Occipital lobe (tissue), 3 donors: ENCODE measurements at places on chromosomes 13 and 19.

DNA sequence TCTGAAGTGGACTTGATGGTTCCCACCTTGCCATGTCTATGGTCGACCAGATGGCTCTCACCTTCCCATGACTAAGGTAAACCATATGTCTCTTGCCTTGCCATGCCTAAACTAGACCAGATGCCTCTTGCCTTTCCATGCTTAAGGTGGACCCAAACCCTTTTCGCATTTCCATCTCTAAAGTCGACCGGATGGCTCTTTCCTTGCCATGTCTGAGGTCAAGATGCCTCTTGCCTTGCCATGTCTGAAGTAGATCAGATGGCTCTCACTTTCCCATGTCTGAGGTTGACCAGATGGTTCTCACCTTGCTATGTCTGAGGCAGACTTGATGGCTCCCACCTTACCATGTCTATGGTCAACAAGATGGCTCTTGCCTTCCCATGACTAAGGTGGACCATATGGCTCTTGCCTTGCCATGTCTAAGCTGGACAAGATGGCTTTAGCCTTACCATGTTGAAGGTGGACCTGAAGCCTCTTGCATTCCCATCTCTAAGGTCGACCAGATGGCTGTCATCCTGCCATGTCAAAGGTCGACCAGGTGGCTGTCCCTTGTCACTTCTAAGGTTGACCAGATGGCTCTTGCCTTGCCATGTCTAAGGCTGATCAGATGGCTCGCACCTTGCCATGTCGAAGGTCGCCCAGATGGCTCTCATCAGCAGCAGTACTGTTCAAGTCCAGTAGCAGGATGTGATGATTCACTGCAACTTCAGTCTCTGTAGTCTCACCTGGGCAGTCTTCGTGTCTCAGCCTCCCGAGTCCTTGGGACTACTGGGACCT lies 1439.4 kb downstream of the UQCRFS1 start:
- no peak for DNase-seq

DNA sequence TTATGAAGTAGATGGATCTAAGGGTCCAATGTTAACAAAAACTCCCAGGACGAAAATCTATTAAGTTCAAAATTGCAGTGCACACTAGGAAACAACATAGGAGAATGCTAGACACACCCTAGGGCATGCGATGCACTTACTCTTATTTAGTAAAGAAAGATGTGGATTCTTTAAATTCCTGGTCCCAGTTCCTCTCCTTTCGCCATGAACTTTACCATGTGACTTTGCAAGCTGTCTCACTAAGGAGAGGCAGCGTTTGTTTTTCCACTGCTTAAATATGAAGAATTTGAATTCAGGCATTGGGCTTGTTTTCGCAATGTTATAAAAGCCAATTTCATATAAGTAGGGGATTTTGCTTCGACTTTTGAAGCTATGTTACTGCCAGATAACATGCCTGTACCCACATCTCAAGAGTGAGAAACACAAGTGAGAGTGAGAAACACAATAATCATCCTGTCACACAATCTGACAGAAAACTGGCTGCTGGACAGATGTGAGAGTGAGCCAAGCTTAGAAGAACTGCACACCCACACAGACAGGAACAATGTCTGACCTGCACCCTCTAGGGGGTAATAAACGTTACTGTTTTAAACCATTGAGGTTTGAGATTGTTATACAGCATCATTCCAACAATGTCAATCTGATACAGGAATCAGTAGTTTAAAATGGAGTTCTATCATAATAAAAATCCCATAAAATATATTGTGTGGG lies 1308.4 kb downstream of the SLITRK5 start:
- peak; percentile 1 for DNase-seq

DNA sequence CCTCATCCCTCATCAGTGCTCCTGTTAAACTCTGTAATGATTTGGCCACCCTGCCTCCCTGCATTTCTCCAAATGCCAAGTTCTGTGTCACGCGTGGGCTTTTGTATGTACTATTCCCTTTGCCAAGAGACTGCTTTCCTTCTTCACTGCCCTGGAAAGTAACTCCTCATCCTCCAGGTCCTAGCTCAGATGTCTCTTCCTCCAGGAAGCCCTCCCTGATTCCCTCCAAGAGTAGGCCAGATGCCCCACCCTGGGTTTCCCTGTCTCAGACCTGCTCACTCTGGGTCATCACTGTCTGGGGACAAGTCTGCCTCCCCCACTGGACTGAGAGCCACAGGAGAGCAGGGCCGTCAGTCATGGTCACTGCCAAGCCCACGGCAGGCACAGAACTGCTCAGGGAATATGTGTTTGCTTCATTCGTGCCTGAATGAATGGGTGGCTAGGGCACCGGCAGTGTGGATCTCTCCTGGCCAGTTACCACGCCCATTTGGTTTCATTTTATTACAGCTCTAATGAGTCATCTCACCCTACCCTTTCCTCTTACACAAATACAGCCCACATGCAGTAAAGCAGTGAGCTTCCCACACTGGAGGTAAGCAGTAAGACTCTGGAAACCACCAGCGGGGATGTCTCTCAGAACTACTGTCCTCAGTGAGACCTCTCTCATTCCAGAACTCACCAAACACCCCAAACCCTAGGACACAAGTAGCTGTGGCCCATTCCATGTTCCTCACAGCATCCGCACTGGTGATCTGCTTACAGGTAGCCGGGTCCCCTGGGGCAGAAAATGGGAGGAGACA lies 12.1 kb upstream of the GPR4 start:
- no peak for DNase-seq

- no peak for DNase-seq
Observed at GRCh38 chr13:28655561-28655960, 3.4 kb upstream of the POMP start.

DNA sequence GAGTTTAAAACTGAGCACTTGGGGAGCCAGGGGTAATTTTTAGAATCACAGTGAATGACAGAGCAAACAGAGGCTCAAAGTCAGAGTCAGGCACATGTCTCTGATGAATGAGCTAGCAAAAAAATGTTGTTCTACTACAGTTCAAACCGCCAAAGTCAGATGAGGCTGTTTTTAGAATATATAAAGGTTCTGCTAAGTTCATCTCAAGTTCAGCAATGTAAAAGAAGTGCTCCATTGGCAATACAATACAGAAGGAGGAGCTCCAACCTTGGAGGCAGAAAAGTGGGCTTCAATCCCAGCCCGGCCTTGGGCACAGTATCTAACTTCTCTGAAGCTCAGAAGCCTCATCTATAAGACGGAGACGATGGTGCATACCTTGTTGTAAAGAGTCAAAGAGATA lies 70.1 kb upstream of the IPO5 start:
- no peak for DNase-seq

DNA sequence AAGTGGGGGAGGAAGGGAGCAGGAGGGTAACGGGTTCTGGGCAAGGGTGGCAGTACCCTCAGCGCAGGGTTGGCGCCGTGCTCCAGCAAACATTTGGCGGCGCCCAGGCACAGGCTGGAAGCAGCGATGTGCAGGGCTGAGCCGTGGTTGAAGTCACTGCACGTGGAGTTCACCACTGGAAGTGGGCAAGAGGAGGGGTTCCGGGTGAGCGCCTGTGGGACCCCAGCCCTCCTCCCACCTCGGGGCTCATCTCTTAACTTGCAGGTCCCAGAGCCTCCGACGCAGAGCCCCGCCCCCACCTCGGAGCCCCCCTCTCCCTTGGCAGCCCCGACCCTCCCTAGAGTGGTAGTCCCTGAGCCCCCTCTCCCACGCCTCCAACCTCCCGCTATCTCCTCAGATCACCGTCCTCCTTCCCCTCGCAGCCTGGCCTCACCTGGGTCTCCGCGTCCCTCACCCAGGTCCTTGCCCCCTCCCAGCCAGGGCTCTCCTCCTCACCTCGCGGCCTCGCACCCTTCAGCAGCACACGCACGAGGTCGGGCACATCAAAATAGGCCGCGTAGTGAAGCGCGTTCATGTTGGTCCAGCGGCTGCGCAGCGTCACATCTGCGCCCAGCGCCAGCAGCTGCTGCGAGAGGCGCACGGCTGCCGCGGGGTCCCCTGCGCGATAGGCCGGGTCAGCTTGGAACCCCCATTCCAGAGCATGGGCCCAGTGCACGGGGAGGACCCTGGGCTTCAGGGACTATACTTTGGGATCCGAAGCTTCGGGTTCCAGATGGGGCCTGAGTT lies 6.4 kb downstream of the CLIP3 start:
- DNase-seq, result no peak

GRCh38 chr13:23842406-23842805 lies 46.8 kb downstream of the MIPEP start:
- DNase-seq, result no peak

DNA sequence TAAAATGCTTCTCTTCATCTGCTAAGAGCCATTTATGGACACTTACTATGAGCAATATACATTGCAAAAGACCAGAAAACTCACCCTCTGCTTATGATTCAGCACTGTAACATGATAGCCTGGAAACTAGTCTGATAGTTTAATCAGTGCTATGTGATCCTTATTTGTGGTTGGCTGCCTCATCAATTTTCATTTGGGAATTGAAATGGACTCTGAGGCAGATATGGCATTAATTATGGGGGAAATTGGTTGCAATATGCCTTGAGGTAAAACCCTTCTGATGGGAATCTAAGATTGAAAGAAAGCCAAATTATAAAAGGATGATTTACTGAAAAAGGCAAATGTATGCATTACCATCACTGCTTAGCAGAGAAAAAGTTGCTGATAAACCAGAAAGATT lies 33.5 kb downstream of the FAM216B start:
- DNase-seq, result no peak

DNA sequence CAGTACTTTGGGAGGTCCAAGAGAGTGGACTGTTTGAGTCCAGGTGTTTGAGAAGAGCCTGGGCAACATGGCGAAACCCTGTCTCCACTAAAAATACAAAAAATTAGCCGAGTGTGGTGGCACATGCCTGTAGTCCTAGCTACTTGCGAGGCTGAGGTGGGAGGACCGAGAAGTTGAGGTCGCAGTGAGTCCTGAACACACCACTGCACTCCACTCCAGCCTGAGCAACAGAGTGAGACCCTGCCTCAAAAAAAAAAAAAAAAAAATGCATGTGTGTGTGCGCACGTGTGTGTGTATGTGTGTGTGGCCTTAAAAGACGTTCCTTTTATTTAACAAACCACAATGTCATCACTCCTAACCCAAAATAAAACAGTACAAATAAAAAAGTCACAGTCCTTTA lies 62.6 kb downstream of the MAP4K1 start:
- DNase-seq, result no peak

DNA sequence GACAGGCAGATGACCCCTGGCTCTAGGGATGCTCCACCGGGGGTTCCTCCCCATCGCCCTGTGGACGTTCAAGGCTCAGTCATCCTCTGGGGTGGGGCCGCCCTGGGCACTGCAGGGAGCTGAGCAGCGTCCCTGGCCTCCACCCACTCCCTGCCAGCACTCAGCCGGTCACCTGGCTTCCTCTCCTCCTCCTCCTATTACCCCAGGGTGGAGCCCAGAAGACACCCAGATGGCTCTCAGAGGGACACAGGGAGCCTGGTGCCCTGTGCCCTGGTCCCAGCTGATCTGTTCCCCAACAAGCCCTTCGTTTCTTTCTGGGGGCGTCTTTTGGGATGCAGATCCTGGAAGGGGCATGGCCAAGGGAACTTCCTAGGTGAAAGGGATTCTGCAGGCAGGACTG lies 3.7 kb upstream of the MKNK2 start:
- no peak for DNase-seq

- no peak for DNase-seq
Observed at GRCh38 chr13:67204764-67205163, 25.4 kb downstream of the PCDH9 start.

DNA sequence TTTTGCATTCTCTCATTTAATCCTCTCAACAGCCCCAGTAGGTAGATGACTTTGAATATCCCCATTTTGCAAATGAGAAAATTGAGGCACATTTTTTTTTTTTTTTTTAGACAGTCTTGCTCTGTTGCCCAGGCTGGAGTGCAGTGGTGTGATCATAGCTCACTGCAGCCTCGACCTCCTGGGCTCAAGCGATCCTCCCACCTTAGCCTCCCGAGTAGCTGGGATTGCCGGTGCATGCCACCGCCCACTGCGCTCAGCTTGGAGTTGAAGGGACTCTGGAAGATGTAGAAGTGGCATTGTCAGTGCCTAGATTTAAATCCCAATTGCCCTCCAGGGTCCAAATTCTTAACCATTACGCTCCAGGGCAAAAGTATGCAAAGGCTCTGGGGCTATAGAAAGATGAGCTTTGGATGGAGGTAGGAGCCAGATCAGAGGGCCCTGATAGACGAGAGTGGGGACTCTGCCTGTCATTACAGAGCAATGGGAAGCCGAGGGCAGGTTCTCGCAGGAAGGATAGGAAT lies 813 bp upstream of the MCOLN1 start:
- no peak for DNase-seq

- DNase-seq, result no peak
Observed at GRCh38 chr19:16216744-16217670, 19.3 kb downstream of the AP1M1 start.

- DNase-seq, result no peak
Observed at GRCh38 chr13:45678282-45678681, 23.8 kb upstream of the CBY2 start.

GRCh38 chr19:45215391-45216191 lies 29.6 kb downstream of the EXOC3L2 start:
- no peak for DNase-seq

GRCh38 chr13:79901336-79901735 lies 420.4 kb downstream of the NDFIP2 start:
- peak; percentile 5 for DNase-seq

DNA sequence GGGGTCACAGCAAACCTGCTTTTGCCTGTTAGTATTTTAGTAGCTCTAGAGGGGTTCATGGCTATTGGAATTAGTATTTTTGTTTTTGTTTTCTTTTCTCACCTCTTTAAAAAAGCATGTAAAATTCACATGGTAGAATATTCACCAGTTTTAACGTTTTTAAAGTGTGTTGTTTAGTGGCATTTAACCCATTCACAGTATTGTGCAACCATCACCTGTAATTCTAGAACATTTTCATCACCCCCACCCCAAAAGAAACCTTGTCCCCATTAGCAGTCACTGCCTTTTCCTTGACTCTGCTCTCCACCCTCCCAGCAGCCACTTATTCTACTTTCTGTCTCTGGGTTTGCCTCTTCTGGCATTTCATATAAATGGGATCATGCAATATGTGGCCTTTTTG lies 39.8 kb downstream of the GATAD2A start:
- DNase-seq, result no peak

GRCh38 chr13:44191504-44192171 lies 182.0 kb upstream of the SERP2 start:
- peak; percentile 41 for DNase-seq

- no peak for DNase-seq
Observed at GRCh38 chr19:50195224-50195623, 8.2 kb upstream of the MYH14 start.

GRCh38 chr19:8488365-8488764 lies 14.1 kb downstream of the PRAM1 start:
- no peak for DNase-seq

DNA sequence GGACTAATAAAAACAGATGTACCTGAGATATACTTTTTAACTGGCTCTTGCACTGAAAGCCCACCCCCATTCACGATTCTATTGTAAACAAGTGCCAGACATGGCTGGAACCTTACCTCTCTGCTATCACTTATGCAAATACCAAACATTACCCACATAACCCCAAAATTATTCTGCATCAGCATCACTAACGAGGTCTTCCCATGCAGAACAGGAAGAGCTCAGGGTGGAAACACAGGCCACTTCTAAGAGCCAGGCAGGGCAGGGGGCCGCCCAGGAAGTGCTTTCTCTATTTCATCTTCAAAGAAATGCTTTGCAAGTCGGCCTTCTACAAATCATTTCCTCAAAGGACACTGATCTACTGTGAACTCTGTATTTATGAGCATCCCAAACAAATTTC lies 7.3 kb downstream of the IRS2 start:
- no peak for DNase-seq
